Substantia nigra (tissue), 51 donors: ENCODE measurements at places on chromosomes 1 and 21.

DNA sequence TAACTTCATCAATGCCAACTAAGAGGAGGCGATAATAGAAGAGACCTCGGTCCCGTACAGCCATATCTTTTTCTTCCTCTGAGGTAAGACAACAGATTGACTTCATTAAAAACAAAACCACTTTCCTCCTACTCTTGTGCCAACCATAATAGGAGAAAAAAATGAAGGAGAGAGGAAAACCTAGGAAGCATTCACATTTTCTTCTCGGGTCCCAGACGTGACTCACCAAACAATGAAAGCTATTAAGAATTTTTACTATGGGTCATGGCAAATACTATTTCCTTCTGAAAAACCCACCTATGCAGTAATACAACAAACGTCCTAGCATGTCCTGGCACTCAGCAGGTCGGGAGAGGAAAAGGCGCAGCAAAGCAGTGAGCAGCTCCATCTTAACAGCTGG is 8.6 kb upstream of the BCL2L15 start:
- DNase-seq = no peak

GRCh38 chr1:7942214-7942921 is 1.7 kb upstream of the TNFRSF9 start:
- peak; percentile 20 for DNase-seq

DNA sequence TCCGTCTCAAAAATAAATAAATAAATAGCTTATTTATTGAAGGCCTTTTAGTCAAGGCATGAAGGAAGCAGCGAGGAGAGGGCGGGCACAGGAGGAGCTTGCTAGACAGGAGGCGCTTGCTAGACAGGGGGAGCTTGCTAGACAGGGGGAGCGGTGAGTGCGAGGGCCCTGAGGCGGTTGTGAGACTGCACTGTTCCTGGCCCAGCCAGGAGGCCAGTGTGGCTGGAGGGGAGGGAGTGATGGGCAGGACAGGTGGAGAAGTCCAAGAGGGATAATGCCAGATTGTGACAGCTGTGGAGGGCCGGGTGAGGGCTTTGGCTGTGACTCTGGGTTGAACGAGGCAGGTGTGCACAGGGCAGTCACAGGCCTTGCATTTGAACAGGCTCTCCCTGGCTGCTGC is 18.2 kb downstream of the KIF17 start:
- DNase-seq = no peak

DNA sequence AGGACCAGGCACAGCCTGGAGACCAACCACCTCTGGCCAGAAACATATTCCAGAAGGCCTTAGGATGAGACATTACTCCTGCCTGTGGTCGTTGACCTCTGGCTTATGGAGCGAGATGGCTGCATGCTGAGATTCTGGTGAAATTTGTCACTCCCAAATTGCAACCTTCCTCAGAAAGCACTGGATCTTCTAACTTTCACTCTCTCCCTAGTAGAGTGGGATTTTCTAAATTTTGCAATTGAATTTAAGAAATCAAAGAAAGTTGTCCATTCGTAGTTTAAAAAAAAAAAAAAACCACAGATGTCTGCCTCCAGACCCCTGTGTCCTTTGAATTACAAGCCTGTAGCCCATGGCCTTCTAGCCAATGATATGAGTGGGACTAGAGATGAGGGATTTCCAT is 28.6 kb upstream of the IL10 start:
- DNase-seq = no peak

DNA sequence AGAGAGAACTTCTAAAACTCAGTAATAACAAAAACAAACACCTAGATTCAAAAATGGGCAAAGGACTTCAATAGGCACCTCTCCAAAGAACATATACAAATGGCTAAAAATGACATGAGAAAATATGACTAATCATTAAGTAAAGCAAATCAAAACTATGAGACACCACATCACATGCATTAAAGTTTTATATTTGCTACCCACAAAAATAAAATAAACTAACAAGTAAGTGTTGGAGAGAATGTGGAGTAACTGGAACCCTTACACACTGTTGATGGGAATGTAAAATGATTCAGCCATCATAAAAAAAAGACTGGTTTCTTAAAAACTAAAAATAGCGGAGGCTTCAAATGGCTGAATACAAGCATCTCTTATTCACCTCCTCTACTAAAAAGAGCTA is 262.1 kb upstream of the PKN2 start:
- no peak for DNase-seq

DNA sequence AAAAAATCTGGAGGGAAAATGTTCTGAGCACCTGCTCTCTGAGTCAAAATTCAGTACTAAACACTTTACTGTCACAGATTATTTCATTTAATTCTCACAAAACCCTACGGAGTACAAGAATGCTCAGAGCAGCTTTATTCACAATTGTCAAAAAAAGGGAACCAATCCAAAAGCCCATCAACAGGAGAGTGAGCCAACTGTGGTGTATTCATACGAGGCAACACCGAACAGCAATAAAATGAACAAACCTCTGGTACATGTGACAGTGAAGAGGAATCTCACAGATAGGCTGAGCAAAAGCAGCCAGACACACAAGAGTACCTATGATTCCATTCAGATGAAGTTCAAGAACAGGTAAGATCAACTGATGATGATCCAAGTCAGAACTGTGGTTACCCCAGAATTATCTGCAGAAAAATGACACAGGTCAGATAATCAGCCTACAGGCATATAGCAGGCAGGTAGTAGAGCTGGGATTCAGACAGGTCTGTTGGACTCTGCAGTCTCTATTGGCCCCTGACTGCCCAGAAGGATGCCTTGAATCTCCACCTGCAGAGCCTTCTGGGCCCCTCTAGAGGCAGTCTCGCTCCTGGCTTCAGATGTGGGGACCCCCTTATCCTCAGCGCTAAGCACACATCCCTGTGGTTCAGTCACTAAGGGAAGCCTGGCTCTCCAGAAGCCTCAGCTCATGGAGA is 19.2 kb downstream of the SLC9A1 start:
- DNase-seq = no peak

- DNase-seq = no peak
Observed at GRCh38 chr1:40897513-40897912, 35.4 kb upstream of the CITED4 start.

DNA sequence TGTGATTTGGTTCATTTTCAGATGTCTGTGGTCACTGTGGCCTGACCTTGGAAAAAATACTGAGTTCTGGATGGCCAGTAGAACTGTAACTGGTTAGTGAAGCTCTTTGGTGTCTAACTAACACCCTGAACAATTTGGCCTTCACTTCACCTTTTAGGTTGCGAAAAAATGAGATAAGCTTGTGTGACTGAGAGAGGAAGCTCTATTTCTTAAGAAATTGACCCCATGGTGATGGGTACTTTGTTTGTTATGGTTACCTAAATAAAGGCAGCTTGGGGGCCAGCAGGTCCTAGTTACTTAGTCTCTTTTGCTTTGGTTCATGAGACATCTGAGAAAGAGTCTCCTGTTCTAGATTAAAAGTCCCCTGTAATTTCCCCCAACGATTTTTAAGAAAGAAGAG is 181.6 kb downstream of the ZNF326 start:
- no peak for DNase-seq

GRCh38 chr1:100359139-100359538 is 6.8 kb downstream of the CDC14A start:
- no peak for DNase-seq

GRCh38 chr1:45924736-45925135 is 121.3 kb downstream of the MAST2 start:
- DNase-seq = no peak

GRCh38 chr21:28152732-28153131 is 839.9 kb downstream of the LTN1 start:
- no peak for DNase-seq

GRCh38 chr1:204081791-204082513 is 9.0 kb downstream of the SOX13 start:
- no peak for DNase-seq

DNA sequence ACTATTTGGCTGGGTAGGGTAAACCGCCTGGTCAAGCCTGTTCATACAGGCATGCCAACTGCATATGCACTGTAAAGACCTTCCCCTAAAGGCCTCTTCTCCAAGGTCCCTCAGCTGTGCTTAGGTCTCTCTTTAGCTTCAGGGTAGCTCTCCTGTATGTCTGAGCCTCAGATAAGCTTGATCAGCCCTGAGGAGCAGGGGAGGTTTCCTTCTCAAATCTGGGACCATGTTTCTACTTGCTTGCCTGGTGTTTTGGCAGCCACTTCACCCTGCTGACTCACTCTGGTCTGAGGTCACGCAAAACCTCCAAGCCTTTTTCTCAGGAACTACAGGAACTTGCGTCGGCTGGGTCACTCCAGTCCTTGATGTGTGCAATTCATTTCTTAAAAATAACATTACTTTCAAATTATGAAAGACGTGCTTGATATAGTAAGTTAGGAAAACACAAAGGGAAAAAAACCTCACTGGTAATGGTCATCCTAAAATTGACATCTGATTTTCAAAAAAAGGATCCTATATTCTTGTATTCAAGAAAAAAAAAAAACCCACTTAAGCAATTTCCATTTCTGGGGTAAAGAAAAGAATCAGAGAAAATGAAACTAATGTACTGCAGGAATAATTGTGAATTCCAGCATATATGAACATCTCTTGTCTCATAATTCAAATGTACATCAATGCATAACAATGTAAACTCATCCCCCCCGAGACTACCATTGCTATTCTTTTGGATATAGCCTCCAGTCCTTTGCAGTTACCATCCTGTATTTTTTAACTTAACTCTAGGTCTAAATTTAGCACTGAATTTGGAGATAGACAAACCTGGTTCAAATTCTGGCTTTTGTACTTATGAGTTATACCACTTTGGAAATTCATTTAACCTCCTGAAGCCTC is 24.8 kb upstream of the RNF19B start:
- no peak for DNase-seq

DNA sequence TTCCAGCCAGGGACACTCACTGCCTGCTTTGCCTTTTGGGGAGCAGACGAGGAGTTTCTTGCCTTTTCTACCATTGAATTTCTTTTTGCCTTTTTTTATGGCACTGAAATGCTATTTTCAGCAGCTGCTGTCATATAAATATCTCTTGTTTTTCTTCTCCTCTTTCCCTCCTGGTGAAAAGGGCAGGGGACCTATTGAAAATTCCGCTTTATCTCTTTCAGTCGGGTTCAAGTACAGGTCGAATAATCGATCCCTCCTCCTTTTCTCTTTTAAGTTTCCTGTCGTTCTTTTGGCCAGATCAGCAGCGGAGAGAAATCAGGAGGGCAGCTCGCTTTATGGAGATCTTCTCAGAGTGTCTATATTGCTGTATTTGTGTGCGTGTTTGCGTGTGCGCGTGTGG is 67.4 kb upstream of the CASZ1 start:
- DNase-seq = no peak

GRCh38 chr1:53693339-53693738 is 45.6 kb downstream of the GLIS1 start:
- no peak for DNase-seq

DNA sequence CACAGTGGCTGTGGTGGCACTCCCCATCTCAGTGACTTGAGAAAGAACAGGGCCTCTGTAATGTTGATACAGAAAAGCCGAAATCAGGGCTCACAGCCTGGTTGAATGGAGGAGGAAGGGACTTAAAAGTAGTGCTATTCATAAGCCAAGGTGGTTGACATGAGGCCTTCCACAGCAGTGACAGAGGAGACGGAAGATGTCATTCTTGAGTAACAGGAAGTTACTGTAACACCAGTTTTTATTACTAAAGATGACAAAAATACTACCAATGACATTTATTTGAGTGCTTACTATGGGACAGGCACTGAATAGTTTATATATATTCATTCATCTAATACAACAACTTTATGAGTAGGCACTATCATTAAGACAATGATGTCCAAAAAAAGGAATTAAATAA is 52.8 kb upstream of the GNG12 start:
- no peak for DNase-seq

- DNase-seq = no peak
Observed at GRCh38 chr1:209229494-209230061, 353.9 kb upstream of the CAMK1G start.

GRCh38 chr1:87615901-87616300 is 287.2 kb downstream of the LMO4 start:
- DNase-seq = no peak

GRCh38 chr1:37861151-37861550 is 1.8 kb upstream of the MTF1 start:
- no peak for DNase-seq

DNA sequence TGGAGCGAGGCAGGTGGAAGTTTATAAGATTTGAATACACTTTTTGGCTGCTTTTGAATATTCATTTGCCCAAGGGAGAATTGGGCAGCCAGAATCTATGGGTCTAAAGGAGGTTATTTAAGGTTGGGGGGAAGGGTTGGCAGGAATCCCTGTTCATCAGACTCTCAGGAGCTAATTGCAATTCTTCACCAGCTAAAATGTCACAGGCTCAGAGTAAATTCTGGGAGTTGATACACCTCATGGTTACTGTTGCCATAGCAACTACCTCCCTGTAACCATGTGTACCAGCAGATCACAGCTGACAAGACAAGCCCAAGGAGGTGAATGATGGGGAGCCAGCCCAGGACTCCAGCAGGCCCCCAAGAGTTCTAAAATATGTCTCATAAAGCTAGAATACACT is 75.5 kb downstream of the CAMK2N1 start:
- DNase-seq = no peak

DNA sequence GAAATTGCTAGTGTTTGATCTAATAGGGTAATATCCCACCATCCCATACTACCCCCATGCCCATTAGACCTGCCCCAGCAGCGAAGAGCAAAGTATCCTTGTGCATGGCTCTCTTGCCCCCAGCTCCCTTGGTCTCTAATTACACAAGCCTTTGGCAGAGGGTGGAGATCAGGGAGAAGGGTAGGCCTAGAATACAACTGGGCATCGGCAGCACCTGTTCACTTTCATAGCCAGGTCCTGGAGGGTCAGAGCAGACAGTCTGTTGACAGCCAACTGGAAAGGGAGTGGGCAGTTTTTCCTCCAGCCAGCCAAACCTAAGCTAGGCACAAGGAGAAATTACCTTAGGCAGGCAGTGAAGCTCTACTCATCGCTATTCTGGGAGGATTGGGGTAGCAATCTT is 2.7 kb upstream of the PIGC start:
- DNase-seq = no peak

- DNase-seq = no peak
Observed at GRCh38 chr1:231796141-231796540, 169.6 kb downstream of the DISC1 start.

DNA sequence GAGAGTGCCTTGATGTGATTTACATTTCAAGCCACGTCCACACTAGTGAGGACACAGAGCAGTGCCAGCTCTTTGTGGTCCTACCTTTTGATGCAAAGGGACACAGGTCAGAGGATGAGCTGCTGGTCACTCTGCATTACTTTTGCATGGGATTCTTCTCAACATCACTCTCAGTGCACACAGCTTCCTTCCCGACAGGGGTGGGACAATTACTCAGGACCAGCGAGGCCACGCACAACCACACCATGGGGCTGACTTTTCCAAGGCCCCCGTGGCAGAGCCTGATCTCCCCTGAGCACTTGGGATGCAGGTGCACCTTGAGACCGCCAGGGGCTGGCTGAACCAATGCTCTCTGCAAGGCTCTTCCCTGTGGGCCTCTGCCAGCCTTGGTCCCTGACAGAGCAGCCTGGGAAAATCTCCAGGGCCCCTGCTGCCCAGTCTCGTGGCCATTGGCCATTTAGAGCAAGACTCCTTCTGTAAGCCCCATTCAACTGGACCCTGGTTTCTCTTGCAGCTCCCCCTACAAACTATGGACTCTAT is 13.2 kb upstream of the PRAMEF12 start:
- no peak for DNase-seq

GRCh38 chr1:211783266-211783665 is 47.3 kb downstream of the LPGAT1 start:
- no peak for DNase-seq
